ENCODE measurements at places on chromosomes 16 and 17.

DNA sequence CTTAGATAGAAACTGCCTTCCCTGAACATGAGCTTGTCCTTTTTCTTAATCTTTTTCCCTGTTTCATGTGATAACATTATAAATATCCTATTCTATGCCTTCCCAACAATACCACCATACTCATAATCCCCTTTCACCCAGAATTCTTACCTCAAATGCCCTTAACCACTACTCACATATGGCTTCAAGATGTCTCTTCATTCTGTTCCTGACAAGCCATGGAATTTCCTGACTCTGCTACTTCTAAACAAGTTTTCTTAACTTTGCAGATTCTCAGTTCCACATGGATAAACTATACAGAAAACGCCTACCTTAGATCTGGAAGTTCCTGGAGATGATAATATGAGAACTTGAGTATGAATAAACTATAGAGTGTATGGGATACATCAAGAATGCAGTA is 1217.8 kb downstream of the CDH8 start:
- DNase-seq: no peak

DNA sequence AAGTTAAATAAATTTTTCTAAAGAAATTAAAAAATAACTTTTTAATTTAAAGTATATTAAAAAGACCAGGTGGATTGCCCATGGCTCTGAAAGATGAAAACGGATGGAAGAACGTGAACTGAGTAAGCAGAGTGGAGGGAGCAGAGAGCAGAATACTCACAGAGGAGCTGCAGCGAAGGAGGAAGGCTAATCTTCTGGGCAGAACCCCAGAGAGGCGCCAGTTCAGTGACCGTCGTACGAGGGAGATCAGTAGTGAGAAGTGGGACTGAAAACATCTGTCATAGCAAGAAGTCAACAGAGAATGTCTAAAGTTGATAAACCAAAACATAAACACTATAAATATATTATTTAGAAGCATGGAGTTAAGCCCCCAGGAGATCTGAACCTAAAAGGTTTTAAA is 34.9 kb downstream of the UBE2G1 start:
- no peak for DNase-seq

- DNase-seq: peak; percentile 27
Observed at GRCh38 chr16:85027958-85028684, 526 bp downstream of the KIAA0513 start.

DNA sequence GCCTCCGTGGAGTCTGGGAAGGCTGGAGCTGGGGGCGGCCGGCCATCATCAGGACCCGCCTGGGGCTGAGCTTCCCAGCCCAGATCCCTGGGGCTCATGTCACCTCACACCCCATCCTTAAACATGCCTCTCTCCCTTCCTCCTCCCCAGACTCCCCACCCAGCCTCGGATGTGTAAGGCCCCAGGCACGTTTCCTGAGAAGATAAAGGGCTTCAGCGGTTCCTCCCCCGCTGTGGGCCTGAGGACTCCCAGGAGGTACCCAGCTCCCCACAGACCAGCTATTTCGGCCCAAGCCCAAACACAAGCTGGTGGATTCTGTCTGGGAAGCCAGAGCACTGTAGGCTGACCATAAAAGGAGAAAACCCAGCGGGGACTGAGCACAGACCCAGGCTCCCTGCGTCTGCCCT is 49.2 kb downstream of the MYH11 start:
- DNase-seq: no peak

DNA sequence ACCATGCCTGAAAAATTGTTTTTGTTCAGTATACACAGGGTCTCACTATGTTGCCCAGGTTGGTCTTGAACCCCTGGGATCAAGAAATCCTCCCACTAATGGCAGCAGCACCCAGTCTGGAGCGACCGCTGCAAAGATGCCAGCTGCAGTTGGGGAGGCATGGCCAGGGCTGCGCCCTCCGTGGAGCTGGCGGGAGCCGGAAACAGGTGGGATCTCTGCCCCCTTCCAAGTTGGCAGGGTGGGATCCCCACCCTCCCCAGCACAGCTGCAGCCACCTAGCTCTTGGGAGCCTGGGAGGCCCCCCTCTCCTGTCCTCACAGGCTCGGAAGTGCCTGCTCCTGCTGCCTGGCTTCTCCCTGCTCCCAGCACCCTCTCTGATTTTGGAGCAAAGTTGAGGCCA is 176.8 kb downstream of the ZNF423 start:
- DNase-seq: no peak

GRCh38 chr17:81518785-81519283 is 6.2 kb upstream of the ACTG1 start:
- DNase-seq: peak; percentile 73

DNA sequence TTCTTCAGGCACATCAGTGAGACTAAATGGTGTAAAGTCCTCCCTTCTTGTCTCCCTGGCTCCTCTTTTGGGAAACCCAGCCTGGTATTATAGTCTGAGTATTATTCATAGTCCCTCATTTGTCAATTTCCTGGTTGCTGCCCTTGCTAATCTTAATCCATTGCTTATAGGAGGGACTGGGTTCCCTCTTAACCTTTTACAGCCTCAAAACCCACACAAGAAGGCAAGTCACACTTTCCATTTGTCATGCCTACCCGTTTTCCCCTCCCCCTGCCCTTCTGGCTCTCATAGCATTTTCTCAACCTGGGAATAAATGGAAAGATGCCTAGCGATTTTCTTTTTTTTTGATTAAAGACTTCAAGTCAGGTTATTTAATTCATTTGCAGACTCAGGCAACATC is 124.8 kb downstream of the MAP2K6 start:
- no peak for DNase-seq

GRCh38 chr17:78042542-78042941 is 84.0 kb downstream of the TNRC6C start:
- DNase-seq: no peak

Measured in AG08396 (cell line).